CD4-positive, alpha-beta T cell treated with Interleukin-6 at 100 ng/mL for 8 hours (primary cell): ENCODE measurements at places on chromosomes 16 and 17.
A peak's percentile ranks its signal among the peaks of the same experiment; 100 is the strongest.

DNA sequence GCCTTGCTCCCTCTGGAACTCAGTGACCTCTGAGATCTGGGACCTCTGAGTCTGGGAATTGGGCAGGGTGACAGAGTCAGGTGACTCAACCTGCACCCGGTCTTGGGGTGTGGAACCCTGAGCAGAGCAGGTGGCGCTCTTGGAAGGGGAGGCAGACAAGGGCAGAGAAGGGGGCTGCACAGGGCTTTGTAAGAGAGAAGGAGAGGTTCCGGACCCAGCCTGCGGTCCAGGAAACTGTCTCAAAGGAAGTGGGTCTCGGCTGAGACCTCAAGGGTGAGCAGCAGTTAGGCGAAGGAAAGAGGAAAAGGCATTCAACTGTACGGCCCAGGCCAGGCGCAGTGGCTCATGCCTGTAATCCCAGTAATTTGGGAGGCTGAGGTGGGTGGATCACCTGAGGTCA, 10.0 kb upstream of the RIPOR1 start:
- DNase-seq: no peak

- peak; percentile 81 for DNase-seq
Measured at GRCh38 chr16:82655072-82655714, 28.4 kb downstream of the CDH13 start.

DNA sequence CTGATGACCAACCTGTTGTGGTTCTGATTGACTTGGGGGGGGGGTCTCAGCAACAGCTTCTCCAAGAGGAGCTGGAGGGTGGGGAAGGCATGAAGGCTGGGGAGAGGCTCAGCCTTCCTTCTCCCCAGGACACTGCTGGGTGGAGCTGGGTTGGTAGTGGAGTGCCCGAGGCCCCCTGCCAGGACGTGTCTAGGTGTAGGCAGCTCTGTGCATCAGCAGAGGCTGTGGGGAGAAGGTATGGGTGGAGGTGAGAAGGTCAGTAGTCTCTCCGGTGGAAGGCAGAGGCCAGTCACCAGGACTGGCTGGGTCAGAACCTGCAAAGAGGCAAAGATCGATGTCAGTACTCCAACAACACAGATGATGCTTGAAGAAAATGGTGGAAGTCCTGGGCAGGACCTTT, 3.9 kb downstream of the CHAD start:
- DNase-seq: no peak

- DNase-seq: no peak
Measured at GRCh38 chr16:70684146-70685060, 1.4 kb downstream of the MTSS2 start.

- no peak for DNase-seq
Measured at GRCh38 chr17:60127068-60128064, 22.4 kb upstream of the CA4 start.

GRCh38 chr16:11262915-11263314, 6.2 kb downstream of the TNP2 start:
- no peak for DNase-seq

- DNase-seq: no peak
Measured at GRCh38 chr16:66587881-66588600, 8.8 kb downstream of the CMTM2 start.

- DNase-seq: no peak
Measured at GRCh38 chr16:20853143-20853542, 46.8 kb downstream of the REXO5 start.

DNA sequence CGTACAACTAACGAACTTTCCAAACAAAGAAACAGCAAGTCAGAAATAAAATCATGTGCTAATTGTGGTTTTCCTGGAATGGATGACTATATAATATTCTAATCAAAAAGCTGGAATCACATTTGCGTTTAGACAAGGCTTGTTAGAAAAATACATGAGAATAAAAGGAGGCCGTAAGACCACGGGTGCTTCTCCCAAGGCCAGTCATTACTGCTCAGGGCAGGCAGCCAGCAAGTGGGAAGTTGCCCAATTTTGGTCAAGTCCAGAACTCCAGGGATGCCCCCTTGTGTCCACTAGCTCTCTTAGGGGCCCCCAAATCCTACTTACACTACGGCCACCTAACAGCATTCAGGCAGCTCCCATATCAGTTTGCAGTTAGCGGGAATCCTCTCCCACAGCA, 25.9 kb upstream of the LYRM9 start:
- no peak for DNase-seq

DNA sequence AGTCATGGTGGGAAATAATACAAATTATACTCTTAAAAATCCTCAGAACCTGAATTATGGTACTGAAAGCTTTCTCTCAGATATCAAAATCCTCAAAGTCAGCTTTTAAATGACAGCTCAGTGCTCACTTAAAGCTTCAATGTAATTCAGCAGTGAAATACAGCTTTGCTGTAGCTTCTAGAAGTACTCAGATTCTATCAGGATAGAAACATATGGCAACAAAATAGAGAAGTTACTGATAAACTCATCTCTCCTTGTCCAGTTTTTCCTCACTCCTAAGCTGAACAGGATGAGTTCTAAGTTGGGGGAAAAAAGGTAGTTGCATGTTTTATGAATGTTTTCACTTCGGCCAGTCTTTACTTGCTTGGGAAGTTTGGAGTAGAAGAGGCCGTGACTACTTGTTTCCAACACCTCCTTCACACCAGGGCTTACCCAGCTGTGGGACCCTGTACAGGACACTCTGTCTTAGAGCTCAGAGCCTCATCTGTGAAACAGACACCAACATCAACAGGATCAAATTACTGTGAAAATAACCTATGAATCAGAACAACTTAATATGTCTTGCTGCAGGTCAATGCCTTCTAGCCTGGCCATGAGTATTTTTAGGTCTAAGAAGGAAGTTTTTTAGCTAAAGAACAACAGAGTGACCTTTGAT, 30.2 kb downstream of the OGFOD1 start:
- DNase-seq: no peak

GRCh38 chr17:33871720-33872540, 383.2 kb upstream of the CCL2 start:
- DNase-seq: no peak

DNA sequence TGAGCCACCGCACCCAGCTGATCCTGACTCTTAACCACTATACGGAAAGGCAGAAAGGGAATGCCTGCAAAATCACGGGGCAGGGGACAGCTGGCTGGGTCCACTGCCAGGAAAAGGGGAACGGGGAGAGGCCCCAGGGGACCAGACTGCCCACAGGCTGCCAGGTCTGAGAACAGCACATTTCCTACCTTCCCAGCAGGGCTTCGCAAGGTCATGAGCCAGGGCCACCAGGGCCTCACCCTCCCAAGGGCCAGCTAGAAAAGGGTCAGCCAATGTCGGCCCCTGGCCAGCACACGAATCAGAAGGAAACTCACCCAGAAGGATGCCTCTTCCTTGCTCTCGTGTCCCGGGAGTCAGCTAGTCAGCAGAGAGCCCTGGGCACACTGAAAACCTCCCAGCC, 118.4 kb downstream of the ZNF423 start:
- no peak for DNase-seq

- DNase-seq: no peak
Measured at GRCh38 chr17:2892305-2892971, 96.2 kb downstream of the RAP1GAP2 start.

DNA sequence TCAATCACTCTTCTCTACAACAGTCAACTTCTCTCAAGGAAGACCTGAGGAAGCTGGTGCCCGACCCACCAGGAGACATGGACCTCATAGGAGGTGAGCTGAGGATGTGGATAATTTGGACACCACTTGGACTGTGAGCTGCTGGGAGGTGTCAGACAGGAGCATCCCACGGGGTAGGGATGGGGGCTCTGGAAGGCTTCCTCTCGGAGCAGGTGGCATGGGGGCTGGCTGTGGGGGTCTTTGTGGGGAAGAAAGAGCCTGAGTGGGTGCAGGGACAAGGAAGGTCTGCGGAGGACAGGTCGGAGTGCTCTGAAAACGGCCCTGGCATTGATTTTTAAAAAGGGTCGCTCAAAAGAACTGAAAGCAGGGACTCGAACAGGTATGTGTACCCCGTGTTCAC, 64.0 kb downstream of the TBC1D16 start:
- DNase-seq: no peak

DNA sequence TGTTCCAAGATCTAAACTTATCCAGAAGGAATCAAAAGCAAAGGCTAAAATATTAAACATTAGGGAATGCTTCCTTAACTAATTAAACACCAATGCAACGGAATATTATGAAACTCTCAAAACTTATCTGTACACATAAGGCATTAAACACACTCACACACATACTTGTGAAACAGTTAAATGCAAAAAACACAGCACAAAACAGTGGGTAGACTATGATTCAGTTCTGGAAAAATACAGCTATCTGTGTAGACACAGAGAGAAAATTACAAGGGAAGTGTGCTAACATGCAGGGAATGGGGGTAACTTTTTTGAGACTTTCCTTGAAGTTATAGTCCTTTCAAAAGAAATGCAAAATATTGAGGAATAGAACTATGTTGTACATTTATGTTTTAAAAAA, 36.7 kb upstream of the CCL1 start:
- no peak for DNase-seq

DNA sequence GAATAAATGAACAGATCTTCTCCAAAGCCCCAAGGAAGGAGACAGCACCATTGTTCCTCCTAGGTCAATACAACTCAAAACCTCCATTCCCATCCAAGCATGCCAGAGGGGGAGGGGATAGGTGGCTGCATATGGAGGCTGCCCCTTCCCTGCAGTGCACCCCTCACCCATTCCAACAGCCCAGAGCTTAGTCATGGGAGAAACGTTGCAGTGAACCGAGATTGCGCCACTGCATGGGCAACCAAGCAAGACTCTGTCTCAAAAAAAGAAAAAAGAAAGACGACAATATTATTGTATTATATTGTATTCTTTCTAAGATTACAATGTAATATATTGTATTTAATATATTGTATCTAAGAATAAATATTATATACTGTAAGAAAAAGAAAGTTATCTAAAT, 36.4 kb upstream of the CD300E start:
- no peak for DNase-seq

GRCh38 chr16:324451-325334, 27.8 kb downstream of the AXIN1 start:
- peak; percentile 69 for DNase-seq

DNA sequence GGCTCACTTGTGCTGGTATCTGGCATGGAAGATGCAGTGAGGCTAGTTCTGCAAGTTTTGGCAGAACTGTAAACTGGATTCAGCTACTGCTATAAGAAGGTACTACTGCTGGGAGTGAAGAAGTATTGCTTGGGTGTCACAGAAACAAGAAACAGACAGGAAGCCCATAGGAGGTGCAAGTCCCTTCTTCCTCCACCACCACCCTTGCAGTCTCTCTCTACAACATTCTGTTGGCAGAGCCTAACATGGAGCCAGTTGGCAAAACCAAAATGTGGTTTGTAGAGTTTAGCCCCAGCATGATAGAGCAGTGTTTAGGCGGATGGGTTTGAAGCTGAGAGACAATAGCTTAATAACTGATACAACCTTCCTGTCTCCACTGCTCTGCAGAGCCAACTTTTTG, 72.6 kb downstream of the NLK start:
- DNase-seq: no peak

- DNase-seq: no peak
Measured at GRCh38 chr16:20323591-20324117, 3.7 kb downstream of the GP2 start.

DNA sequence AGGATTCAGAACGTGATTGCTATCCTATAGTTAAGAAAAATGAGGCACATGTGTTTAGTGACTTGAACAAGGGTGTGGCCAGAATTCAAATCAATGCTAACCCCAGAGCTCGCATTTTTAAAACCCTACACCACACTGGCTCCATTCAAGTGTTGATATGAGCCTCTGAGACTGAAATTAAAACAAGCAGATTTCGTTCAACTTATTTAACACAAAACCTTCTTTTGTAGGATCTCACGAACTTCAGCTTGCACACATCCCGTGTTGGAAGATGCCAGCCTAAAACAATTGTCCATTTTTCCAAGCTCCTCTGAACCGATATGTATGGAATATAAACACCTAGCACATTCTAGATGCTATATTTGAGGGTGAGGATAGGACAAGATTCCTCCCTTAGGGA, 231.0 kb upstream of the IRX5 start:
- no peak for DNase-seq
